ENCODE measurements at places on chromosomes 7 and 10.

DNA sequence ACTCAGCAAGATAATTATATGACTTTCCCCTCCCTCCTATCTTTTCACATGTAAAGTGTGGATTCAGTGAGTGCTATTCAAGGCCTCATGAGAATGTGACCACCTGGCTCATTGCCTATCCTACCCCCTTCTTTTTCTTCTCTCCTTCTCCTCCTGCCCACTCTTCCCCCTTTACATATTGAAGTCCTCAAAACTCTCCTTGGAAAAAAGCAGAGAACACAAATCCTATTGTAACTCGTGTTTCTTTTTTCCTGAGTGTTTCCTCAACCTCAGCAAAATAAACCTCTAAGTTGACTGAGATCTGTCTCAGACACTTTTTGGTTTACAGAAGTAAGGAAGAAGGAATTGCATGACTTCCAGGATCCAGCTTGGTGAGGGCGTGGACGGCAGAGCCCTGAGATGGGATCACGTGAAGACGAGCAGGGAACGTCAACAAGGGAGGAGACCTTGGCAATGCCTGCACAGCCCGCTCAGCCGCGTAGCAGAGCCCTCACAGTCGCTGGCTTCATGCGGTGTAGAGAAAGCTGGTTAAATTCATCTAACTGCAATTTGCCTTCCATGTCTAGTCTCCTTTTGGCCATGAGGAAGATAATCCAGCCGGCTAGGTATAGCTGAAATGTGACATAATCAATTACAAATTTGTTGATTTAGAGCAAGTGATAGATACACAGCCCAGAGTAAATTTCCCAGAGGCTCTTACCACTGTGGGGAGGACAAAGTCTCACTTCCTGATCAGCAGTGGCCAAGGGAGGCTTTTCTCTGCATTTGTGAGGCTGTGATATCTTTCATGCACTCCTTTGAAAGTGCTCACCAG is 75.7 kb downstream of the LYZL2 start:
- peak; percentile 53 for DNase-seq

DNA sequence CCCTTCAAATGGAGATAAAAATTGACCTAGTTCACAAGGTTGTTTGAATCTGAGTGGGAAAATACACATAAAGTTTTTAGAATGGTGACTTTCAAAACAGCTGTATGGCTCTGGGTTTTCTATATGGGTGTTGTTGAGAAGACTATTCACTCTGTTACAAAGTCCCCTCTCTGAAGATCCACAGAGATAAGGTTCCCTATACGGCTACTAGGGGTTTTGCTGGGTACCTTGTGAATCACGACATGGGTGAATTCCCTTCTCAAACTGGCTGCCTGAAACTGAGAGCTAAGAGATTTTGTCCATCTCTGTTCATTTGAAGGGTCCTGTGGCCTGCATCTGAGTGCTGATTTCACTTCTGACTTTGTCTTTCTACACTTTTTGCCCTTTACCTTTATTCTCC is 11.8 kb upstream of the SLC13A1 start:
- DNase-seq, result no peak

GRCh38 chr7:133099633-133100286 is 17.9 kb upstream of the CHCHD3 start:
- DNase-seq, result no peak

DNA sequence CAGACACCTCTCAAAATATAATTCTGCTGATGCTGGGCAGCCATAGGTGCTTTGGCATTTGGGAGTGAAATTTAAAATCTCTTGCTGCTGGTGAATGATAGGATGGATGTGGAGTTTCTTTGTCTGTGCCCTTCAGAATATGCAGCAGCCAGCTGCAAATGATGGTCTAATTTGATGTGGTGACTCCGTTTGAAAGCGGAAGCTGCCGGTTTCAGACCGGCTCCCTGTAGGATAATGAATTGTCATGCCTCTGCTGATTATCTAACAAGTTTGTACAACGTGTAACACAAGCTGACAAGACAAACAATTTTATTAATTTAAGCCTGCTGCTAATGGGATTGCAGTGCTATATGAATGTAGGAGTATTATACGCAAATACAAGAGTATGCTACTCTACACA is 103.5 kb downstream of the SND1 start:
- DNase-seq, result no peak

GRCh38 chr10:20740120-20740519 is 157.0 kb downstream of the NEBL start:
- no peak for DNase-seq

DNA sequence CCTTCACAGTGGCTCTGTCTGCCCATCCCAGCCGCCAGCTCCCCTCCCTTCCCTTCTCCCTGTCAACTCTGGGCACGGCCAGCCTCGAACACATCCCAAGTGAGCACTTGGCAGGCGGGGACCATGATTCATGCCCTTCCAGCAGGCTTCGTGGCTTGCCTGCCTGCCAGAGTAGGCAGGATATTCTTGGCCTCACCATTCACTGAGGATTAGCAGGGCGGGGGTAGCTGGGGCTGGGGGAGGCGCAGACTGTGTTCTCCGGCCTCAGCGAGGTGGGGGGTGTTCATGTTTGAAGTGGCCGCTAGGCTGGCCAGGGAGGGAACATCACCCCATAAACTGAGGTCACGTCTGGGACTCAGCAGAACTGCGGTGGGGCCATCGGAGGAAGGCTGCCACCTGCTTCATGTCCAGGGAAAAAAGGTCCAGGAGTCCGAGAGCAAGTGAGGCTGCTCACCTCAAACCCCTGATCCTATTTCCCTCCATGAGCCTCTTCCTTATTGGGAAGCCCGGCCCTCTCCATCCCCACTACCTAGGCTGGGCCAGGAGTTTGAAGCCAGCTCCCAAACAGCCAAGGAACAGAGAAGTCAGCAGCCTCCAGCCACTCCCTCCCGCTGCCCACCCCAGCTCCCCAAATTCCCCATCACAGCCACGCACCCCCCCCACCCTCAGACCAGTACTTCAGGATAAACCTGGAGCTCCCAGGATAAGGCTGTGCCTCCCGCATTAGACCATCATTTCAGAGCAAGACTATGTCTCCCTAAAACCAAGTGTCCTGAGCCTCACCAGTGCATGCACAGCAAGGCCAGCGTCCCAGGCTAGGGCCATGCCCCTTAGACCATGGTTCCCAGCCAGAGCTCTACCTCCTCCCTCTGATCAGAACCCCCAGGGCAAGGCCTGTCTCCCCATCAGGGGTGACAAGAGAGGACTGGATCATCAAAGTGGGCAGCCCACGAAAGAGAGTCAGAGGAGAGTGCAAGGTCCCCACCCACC is 42.8 kb upstream of the RABGEF1 start:
- peak; percentile 60 for DNase-seq

- DNase-seq, result no peak
These were observed 169.6 kb downstream of the ELFN1 start for GRCh38 chr7:1839701-1840100.

- DNase-seq, result no peak
These were observed 6.1 kb downstream of the ZNF853 start for GRCh38 chr7:6621195-6622133.

DNA sequence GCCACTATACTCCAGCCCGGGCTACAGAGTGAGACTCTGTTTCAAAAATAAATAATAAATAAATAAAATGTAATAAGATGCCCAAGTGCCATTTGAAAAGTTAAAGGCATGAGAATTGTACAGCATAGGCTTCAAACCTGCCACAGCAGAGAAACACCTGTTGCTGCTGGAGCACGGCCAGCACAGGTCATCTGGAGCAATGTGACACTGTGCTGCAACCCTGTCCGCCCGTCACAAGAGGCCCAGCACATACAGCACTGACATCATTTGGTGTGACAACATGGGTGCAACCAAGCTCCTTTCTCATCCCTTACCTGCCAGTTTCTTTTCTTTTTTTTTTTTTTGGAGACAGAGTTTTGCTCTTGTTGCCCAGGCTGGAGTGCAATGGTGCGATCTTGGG is 1.3 kb downstream of the RFC2 start:
- no peak for DNase-seq

GRCh38 chr7:3210531-3210930 is 90.5 kb upstream of the SDK1 start:
- DNase-seq, result no peak

DNA sequence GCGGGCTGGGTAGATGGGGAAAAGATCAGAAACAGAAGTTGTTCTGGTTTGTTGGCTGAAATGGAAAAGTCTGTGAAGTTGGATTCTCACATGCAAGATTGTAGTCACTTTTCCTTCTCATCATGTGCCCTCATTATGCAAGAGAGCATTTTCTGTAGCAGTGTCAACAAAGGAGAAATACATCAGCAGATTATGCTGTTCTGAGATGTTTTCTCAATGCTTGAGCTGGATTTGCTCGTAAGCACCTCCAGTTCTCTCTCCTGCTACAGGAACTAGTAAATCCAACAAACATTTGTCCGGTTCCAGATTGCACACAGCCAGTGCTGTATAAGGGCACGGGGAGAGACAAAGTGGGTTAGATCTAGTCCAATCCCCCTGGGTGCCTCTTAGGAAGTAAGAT is 90.0 kb downstream of the GATA3 start:
- DNase-seq, result no peak

GRCh38 chr10:129877773-129878371 is 86.2 kb downstream of the EBF3 start:
- DNase-seq, result no peak

- no peak for DNase-seq
These were observed 117.6 kb upstream of the LRGUK start for GRCh38 chr7:134009314-134010110.

DNA sequence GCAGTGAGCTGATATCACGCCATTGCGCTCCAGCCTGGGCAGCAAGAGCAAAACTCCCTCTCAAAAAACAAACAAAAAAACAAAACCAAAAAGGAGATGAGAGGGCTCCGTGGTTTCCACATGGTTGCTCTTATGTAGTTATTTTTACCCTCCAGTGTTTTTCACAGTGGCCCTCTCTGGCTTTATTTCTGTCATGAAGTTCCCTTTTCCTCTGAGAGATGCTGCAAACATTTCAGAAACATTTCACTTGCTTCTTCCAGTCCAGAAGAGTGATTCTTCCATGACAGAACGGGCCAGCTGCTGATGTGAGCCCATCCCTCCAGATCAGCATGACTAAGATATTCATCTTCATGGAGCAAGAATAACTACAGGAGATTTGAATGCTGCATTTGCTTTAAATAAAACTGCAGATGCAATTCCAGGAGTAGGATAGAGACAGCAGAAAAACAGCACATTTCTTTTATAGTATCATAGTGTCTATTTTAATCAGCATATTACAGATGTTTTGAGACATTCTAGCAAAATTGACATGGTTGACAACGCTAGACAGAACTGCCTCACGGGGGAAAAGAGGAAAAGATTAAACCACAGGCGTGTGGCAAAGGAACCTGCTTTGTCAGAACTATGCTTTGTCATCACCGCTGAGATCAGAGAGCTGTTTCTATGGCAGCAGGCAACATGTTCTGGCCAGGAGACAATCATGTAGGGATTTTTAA is 40.3 kb downstream of the NRCAM start:
- peak; percentile 83 for DNase-seq

DNA sequence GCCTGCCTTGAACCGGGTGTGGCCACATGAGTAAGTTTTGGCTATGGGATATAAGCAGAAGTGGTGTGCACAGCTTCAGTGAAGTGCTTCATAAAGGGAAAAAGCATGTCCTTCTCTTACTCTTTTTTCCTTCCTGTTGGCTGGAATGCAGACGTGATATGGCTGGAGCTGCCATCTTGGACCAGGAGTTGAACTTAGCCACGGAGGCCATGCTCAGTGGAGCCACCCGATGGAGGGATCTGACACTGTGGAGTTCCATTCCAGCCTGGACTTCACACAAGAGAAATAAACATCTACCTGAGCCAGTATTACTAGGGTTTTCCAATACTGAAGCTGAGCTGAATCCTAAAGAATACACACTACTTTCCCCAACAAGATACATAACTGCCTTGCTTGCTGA is 52.3 kb downstream of the CCDC3 start:
- DNase-seq, result peak; percentile 12

- no peak for DNase-seq
These were observed 67.3 kb downstream of the ST7 start for GRCh38 chr7:117020591-117020973.

DNA sequence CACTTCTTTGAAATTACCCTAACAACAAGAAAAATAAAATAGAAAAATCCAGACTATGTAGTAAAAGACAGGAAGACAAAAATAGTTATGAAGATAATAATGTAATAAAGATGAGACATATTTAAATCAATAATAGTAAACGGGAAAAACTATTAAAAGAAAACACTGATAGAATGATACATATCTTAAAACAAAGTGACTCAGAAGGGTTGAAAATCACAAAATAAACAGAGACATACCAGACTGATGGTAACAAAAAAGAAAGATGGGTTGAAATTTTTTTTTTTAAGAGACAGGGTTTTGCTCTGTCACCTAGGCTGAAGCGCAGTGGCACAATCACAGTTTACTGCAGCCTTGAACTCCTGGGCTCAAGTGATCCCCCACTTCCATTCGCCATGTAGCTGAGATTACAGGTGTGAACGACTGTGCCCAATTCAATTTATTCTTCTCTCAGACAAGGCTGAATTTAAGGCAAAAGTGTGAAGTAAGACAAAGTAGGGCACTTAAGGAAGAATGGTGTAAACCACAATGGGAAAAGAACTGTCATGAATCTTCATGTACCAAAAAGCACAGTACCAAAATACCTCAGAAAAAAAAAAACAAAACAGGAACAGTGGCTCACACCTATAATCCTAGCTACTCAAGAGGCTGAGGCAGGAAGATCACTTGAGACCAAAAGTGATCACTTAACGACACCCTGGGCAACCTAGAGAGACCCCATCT is 47.4 kb downstream of the LMBR1 start:
- no peak for DNase-seq

- no peak for DNase-seq
These were observed 191.3 kb downstream of the CUX1 start for GRCh38 chr7:102008535-102009262.

GRCh38 chr7:4790516-4790991 is 15.1 kb downstream of the AP5Z1 start:
- DNase-seq, result no peak

GRCh38 chr10:30978843-30979242 is 52.8 kb downstream of the ZNF438 start:
- no peak for DNase-seq

DNA sequence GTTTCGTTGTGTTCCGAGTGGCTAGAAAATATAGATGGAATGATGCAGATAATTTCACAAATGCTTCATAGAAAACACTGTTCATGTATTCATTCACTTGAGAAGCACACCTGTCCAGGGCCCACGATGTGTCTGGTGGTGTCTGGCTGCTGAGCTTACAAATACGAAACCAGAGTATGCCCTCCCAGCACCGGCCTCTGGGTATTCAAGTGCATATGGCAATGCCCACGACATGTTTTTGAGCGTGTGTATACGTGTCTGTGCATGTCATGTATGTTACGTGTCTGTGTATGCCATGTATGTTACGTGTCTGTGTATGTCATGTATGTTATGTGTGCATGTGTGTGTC is 37.9 kb downstream of the IL2RA start:
- DNase-seq, result no peak

Measured in H4 (cell line).